Activated CD8-positive, alpha-beta memory T cell treated with anti-CD3 and anti-CD28 coated beads for 1 hour (primary cell): ENCODE measurements at places on chromosomes 1 and 21.

GRCh38 chr1:65493802-65494201 is 73.3 kb downstream of the LEPR start:
- no peak for DNase-seq

DNA sequence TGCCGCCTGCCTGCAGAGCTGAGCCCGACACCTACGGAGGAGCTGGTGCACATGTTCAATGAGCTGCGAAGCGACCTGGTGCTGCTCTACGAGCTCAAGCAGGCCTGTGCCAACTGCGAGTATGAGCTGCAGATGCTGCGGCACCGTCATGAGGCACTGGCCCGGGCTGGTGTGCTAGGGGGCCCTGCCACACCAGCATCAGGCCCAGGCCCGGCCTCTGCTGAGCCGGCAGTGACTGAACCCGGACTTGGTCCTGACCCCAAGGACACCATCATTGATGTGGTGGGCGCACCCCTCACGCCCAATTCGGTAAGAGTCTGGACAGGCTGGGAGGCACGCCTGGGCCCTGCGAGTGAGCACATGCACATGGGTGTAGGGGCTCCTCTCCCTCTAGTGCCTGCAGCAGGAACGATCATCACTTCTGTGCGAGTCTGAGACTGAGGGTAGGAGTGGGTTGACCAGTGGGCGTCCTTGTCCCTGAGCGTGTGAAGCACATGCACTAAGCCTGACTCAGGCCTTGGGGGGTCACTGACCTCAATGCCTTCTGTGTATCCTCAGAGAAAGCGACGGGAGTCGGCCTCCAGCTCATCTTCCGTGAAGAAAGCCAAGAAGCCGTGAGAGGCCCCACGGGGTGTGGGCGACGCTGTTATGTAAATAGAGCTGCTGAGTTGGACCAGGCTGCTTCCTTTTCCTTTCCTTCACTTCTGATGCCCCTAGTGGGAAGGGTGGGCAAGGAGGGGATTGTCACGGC is 6.9 kb downstream of the DMAP1 start:
- DNase-seq: no peak

DNA sequence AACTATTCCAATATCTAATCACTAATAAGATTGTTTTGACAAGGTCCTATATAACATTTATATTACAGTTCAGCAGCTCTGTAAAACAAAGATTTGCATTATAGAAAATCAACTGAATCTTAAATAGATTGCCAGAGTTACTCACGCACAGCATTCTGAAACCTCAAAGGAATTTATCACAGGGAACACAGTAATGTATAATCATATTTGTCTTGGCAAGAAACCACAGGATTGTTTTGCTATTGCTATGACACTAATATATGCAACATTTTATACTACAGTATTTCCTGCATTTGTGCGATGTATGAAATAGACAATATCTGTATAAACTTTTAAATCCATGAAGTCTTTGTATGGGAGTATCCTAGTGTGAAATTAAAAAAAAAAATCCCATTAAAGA is 101.4 kb downstream of the PLPPR5 start:
- DNase-seq: no peak

GRCh38 chr1:9120312-9120958 is 8.5 kb downstream of the GPR157 start:
- no peak for DNase-seq

- DNase-seq: no peak
Observed at GRCh38 chr1:227947676-227948492, at the start of gene WNT9A. WNT9A (minus strand) TSS chr1:227947932; CDS start chr1:227947887, 45 bp downstream.

GRCh38 chr1:202164271-202165037 is 4.1 kb upstream of the PTPN7 start:
- DNase-seq: no peak

- DNase-seq: no peak
Observed at GRCh38 chr1:196071447-196071846, 536.8 kb downstream of the KCNT2 start.

GRCh38 chr1:147238053-147238902 is 4.2 kb upstream of the CHD1L start:
- DNase-seq: no peak

- DNase-seq: no peak
Observed at GRCh38 chr1:201126832-201127754, at the start of gene ASCL5. ASCL5 (minus strand) TSS chr1:201127184; CDS start chr1:201115372, 11,812 bp downstream.

GRCh38 chr1:41983451-41983850 is 64.7 kb upstream of the HIVEP3 start:
- DNase-seq: no peak

- no peak for DNase-seq
Observed at GRCh38 chr1:156622581-156623297, 3.5 kb downstream of the HAPLN2 start.

- no peak for DNase-seq
Observed at GRCh38 chr21:37074546-37074945, 1.5 kb downstream of the TTC3 start.

DNA sequence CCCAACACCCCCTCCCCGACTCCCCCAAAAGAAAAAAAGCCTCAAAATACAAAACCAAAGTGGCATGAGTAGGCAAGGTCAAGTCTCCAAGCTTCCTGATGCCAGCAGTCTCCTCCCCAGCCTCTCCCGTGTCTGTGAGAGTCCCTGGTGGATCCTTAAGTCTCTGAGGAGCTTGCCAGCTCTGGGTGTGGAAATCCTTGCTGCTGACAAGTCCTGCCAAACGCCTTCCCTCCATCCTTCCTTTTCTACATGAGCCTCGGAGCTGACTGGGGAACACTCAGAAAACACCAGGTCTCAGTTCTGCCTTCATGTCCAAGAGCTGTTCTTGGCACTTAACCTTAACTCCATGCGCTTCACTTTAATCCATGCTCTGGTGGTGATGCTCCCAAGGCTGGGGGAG is 3.7 kb upstream of the ETV3L start:
- no peak for DNase-seq

GRCh38 chr1:161242313-161242712 is 4.3 kb upstream of the NR1I3 start:
- DNase-seq: no peak

DNA sequence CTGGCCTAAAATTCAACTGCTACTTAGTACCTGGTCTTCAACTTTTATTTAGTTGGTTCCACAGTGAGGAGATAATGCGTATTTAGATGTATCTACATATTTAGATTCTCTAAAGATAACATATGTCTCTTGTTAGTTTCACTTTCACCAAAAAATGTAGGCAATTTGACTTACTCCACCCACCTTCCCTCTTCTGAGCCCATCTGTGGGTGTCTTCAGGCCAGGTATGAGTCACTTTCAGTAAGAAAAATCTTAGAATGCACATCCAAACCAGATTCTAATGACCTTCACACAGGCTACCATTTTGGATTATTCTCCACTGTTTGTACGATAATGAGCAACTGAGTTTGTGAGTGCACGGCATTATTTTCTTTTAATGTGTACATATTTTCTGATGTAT is 501.7 kb downstream of the NEGR1 start:
- DNase-seq: no peak

DNA sequence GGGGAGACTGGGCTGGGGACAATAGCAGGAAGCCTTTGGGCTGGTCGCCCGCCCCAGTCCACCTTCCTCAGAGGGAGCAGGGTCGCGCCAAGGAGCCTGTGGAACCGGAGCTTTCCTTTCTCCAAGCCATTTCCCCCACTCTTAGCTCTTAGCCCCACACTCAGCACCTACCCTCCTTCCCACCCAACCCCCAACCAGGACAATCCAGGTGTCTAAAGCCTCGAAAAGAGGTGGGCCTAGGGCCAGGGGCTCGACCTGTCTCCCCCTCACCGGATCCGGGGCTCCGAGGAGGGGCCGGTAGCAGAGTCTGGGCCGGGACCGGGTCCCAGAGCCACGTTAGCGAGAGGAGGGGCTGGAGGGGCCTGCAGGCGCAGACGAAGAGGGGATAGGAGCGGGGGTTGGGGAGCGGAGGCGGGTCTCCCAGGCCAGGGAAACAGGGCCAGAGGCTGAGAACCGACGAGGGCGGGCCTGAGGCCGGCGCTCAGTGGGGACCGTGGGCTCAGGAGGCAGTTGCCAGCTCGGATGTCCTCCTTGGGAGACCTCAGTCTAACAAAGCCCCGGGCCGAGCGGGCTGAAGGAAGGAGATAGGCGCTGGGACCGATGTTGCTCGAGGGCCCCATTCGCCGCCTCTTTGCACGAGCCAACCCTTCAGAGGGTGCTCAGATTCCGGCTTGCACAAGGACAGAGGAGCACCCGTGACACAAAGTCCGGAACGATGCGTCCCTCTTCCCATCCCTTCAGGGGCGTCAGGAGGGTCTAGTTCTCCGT is 943 bp downstream of the SEMA6C start:
- DNase-seq: no peak

GRCh38 chr1:208565756-208566440 is 321.7 kb upstream of the PLXNA2 start:
- no peak for DNase-seq

- DNase-seq: no peak
Observed at GRCh38 chr1:219805191-219805590, 123.2 kb downstream of the SLC30A10 start.

GRCh38 chr1:55580845-55581332 is 365.7 kb upstream of the USP24 start:
- no peak for DNase-seq

DNA sequence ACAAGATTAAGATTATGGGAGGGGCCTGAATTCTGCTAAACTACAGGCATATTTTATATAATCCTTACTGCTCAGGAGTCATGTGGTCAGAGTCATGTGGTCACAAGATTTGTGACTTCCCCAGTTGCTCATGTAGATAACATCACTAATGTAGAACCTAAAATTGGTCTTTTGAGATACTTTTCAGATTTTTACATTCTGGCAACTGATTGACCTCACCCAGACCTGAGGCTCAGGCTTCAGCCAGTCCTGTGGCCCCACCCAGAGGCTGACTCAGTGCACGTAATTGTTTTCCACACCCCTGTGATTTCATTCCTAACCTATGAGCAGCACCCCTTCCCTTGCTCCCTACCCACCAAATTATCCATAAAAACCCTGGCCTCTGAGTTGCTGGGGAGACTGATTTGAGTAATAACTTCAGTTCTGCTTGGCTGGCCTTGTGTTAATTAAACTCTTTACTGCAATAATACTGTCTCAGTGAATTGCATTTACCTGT is 41.7 kb upstream of the ZNF326 start:
- no peak for DNase-seq

DNA sequence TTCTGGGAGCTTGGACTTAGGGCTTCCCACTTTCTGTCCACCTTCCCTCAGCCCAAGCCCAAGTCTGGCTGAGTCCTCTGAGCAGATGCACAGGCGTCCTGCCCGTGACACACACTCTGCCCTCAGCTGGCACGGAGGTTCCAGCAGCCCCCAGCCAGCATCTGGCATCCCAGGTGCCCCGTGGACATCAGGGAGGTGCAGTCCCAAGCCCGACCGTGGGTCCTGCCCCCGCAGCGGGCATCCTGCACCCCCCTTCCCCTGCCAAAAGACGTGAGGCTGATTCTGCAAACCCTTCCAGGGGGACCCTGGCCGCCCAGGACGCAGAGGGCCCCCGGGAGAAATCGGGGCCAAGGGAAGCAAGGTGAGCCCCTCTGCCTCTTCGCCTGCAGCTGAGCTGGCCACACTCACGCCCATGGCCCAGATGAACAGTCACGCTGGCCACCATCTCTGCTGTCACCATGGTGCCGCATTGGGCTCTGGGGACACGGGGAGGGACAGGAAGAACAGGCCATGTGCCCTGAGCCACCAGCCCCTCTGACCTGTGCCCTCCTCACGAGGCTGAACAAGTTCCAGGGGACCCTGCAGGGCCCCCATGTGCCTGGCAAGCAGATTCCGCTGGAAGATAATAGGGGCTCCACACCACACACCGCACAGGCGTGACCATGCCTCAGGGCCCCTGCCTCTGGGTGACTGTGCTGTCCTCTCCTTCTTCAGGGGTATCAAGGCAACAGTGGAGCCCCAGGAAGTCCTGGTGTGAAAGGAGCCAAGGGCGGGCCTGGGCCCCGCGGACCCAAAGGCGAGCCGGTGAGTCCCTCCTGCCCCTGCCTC is 20.6 kb downstream of the COL6A2 start:
- no peak for DNase-seq

DNA sequence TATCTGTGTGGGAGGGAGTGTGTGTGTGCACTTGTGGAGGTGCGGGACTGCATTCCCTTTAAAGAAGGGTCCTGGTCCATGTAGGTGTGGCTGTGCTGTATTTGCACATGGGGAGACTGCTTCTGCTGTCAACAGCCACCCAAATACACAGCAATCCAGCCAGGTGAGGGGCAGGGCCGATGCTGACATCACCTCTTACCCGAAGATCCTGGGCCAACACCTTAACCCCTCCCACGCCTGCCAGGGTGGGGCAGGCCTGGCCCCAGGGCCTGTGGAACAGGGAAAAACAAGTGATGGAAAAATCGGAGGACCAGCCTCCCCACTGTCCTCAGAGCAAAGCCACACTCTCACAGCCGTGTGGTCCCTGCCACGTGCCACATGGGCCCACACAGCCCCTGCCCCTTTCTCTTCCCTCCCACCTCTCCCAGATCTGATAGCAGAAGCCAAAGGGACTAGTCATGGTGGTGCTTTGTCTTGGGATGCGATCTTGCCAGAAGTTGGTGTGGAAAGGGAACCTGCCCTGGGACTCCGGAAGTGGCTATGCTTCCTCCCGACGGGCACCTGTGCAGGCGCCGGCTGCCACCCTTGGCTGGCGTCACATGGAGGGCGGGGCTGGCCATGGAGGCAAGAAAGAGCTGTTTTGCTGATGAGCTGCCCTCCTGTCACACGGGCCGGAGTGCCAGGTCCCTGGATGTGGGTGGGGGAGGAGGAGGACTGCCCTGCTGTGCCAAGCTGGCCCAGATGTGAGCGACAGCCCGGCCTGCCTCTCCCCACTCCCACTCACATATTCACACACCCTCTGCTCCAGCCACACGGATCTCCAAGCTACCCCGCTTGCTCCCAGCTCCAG is 7.8 kb upstream of the CASZ1 start:
- no peak for DNase-seq

DNA sequence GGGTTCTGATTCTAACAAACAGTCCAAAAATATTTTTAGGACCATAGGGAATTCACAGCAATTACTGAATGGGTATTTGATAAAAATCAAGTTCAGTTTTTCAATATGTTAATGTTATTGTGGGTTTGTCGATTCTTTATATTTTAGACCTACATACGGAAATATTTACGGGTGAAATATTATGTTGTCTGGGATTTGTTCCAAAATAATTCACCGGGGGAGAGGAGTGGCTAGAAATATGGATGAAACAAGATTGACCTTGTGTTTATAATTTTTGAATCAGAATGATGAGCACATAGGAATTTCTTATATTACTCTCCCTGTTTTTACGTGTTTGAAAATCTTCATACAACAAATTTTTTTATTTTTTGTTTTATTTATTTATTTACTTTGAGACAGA is 56.7 kb upstream of the USP1 start:
- DNase-seq: no peak

DNA sequence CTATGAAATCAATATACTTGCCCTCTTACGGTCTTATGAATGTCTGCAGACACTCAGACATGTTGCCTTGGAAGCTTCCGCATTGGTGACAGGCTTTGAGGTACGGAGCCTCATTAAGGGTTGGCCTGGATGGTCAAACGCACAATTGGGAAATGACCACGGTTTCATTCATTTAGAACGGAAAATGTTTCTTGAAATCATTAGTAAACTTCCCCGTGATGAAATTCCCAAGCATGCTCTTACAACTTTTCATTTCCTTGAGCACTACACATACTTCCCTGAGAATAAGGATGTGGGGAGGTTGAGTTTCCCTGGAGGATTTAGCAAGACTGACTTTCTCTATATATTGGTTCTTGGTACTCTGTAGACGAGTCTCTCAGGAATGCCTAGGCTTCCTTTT is 146.3 kb downstream of the HLX start:
- no peak for DNase-seq
